ENCODE measurements at places on chromosomes 7 and 10. TPM values are rescaled to one million over a fixed set of nuclear protein-coding genes. Genes with fewer than 3 reads are reported as not detected.

DNA sequence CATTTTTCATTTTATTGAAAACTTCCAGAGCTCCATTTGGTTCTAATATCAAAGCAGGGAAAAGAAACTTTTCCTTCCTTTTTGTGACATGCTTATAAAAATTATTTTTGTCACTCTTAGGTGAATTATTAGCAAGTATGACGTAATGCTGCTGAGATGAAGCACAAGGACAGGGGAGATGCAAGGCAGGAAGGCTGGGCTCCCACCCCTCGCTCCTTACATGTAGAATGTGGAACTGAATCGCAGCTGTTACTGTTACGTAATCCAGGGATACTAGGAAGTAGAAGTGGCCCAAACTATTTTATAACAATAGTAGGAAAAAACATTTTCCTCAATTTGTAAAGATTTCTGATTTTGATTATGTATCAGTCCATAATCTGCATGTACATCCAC is 17.1 kb upstream of the GTPBP4 start:
- no peak for DNase-seq

DNA sequence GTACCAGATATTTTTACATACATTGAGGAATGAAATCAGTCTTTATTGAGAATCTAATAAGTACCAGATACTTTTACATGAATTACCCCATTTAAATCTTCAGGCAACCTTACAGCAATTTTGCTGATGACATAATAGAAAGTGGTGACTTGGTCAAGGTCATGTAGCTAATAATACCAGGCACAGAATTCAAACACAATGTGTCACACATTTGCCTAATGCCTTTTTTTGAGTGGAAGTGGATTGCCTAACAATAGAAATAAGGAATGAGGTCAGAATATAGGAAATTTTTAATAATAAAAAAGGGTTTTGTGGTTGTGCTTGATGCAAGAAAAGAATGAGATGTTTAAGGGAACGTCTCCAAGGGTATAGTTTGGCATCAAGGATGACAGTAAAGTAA is 466.6 kb upstream of the IGFBP3 start:
- no peak for DNase-seq

- DNase-seq = no peak
These were observed 241.9 kb downstream of the SLC25A13 start for GRCh38 chr7:96080027-96080426.

DNA sequence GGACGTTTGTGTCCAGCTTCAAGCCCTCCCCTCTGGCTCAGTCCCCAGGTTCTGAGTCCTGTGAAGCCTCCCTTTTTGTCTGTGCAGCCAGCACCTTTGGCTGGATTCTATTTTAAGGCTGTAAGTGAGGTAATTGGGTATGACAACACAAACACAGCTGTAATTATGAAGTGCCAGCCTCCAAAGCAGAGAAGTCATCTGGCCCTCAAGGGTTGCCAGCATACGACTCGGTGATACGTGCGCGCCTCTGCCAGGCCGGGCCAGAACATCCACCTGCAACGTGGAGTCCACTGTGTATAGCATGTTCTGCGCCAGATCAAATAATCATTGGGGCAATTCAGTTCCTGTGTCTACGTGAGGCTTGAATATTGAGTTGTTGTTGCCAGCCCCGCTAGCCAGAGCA is 6.7 kb upstream of the FAM180A start:
- DNase-seq = no peak

Gene CALCR
- polyA plus RNA-seq = 0.57 TPM

Gene CYP2C19
- not detected for polyA plus RNA-seq

Gene PPP1R3C
- polyA plus RNA-seq = 48.9 TPM

Gene HOXA5
- 85.4 TPM for polyA plus RNA-seq

Gene VWDE
- polyA plus RNA-seq = 4.5 TPM

Gene METTL27
- 6.9 TPM for polyA plus RNA-seq

Gene PUS7
- 22.1 TPM for polyA plus RNA-seq
